ENCODE measurements at places on chromosomes 11 and 22.

GRCh38 chr11:118042796-118043195 is 34.1 kb upstream of the TMPRSS4 start:
- no peak for DNase-seq

GRCh38 chr11:33533386-33534052 is 167.1 kb downstream of the C11orf91 start:
- no peak for DNase-seq

DNA sequence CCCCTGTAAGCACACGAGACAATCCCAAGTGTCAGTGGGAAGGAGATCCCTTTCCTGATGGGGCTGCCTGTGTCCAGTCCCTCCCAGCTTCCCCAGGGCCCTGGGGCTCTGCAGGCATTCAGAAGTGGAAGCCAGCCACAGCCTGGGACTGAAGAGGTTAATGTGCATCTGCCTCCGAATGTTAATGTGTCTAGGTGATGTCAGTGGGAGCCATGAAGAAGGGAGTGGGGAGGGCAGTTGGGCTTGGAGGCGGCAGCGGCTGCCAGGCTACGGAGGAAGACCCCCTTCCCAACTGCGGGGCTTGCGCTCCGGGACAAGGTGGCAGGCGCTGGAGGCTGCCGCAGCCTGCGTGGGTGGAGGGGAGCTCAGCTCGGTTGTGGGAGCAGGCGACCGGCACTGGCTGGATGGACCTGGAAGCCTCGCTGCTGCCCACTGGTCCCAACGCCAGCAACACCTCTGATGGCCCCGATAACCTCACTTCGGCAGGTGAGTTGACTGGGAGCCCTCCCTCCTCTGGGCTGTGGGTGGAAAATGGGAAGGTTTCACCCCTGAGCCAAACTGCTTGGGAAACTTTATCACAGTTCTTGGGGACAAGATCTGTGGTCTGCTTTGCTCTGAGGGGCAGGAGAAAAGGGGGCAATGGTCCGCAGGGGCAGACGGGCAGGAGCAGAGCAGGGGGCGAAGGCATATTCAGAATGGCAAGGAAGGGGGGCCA is at the start of gene MCHR1:
TSS of gene MCHR1 (plus strand) at position 236 of the 715 bp plus-strand sequence. CDS start at position 405, 169 bp downstream.
- no peak for DNase-seq

DNA sequence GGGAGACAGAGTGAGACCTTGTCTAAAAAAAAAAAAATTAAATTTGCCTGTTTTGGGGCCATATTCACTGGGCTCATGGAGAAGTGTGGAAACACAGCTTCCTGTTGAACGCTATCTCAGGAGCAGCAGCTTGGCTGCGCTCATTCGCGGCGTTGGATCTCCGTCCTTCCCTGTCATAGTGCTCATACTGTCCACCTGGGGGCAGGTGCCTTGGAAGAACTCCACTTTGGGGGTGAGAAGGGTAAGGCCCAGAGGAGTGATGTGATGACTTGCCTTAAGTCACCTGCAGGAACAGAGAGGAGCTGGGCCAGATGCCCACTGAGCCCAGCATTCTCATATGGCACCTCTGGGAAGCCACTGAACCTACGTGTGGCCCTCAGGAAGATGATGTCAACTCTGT is 82.8 kb downstream of the CABIN1 start:
- no peak for DNase-seq

GRCh38 chr11:72305891-72306585 is 62.1 kb upstream of the PHOX2A start:
- DNase-seq, result no peak

All from activated CD8-positive, alpha-beta memory T cell treated with anti-CD3 and anti-CD28 coated beads for 4 hours (primary cell).